HFFc6 (cell line): ENCODE measurements at places on chromosomes 3 and 15. TPM values are rescaled to one million over a fixed set of nuclear protein-coding genes. Genes with fewer than 3 reads are reported as not detected.

Gene PODXL2
- total RNA-seq = 0.09 to 0.20 TPM in 2 of 3 replicates, not detected in the other

Gene IGF2BP2
- 91.8 to 103 TPM (median 99.5 TPM) in 3 replicates for total RNA-seq

GRCh38 chr15:77564938-77565337 lies 67.8 kb downstream of the LINGO1 start:
- peaks cover 12% of the 10 kb centered on the region for H3K4me1 ChIP-seq
- H3K4me3 ChIP-seq = no peak overlapping the region
- peaks cover 28% of the 10 kb centered on the region for H3K27me3 ChIP-seq
- no peaks in the 10 kb centered on the region for H3K36me3 ChIP-seq
- DNase-seq = no peak

Gene FRG2C
- not detected in 3 replicates for total RNA-seq

GRCh38 chr3:102297072-102297658 lies 137.7 kb upstream of the ZPLD1 start:
- no peak for DNase-seq
- no peaks in the 10 kb centered on the region; the same call in none of the 2 replicates for H3K27me3 ChIP-seq
- H3K4me1 ChIP-seq = no peaks in the 10 kb centered on the region
- H3K27ac ChIP-seq = no peak overlapping the region
- no peaks in the 10 kb centered on the region for H3K36me3 ChIP-seq

GRCh38 chr15:95690631-95691340 lies 639.7 kb upstream of the NR2F2 start:
- no peaks in the 10 kb centered on the region for H3K27me3 ChIP-seq
- peaks cover 32% of the 10 kb centered on the region for H3K36me3 ChIP-seq
- peaks cover 17% of the 10 kb centered on the region; the same call in 1 of the 2 replicates for H3K4me1 ChIP-seq
- no peak for DNase-seq
- H3K4me3 ChIP-seq = no peak overlapping the region

GRCh38 chr15:41801850-41802455 lies 25.9 kb upstream of the JMJD7 start:
- H3K27ac ChIP-seq = peak overlapping the region; percentile 48
- H3K36me3 ChIP-seq = peaks cover 19% of the 10 kb centered on the region; the same call in 1 of the 2 replicates
- no peaks in the 10 kb centered on the region; the same call in 1 of the 2 replicates for H3K27me3 ChIP-seq
- DNase-seq = peak; percentile 48

DNA sequence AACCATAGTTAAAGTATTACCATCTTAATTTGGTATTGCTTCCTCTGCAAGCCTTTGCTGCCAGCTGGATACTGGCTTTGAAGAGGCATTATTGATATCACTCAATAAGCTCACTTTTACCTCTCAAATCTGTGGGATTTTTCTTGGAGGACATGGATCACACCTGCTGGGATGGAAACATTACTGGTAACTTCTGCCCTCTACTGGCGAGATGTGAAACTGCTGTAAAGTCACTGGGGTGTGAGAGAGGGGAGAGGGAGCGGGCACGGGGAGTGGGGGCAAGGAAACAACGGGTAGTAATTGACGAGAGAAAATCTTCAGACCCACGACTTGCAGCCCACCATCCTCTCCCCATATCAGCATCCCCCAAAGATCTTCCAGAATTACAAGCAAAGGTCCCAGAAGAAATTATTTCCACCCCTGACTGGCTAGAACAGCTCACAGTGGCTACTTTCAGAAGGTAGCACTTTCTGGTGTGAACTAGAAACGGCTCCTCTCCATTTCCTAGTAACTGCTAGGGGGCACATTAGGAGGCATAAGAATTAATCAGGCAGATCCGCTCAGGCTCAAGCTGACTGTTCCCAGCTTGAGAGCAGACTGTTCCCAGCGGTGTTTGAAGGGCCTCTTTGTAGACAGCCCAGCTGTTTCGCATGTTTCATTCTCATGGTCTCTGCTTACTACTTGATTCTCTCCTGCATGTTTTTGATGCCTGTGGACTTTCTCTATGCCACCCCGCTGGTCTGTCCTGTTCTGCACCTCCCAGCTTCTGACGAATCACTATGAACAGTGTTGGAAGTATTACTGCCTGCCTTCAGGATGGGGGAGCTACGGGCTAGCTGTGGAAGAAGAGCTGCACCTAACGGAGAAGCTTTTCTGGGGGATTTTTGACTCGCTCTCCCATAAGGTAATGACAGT lies 230.4 kb upstream of the CHRM5 start:
- peaks cover 7% of the 10 kb centered on the region for H3K27me3 ChIP-seq
- peak overlapping the region; percentile 55 for H3K4me3 ChIP-seq
- H3K27ac ChIP-seq = no peak overlapping the region
- DNase-seq = peak; percentile 20
- no peaks in the 10 kb centered on the region for H3K36me3 ChIP-seq
